ENCODE measurements at places on chromosomes 4 and X.

DNA sequence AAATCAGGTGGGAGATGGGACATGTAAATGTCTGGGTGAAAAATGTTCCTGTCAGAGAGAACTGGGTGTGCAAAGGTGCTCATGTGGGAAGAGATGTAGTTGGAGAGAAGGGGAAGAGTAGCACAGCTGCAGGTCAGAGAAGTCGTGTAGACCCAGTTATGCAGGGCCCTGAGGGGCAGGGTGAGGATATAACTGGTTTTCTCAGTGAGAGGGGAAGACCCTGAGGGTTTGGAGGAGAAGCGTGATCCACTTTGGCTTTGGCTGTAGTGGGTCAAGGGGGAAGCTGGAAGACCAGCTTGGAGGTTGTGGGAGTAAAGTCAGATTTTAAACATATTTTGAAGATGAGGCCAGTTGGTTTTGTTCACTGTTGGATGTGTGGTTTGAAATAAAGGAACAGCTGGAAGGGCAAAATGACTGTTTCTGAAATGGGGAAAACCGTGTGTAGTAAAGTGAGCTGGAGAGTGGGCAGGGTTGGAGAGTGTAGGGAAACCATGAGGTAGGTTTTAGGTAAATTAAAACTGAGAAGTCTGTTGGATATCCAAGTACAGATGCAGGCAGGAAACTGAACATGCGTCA, 44.2 kb downstream of the NAP1L5 start:
- no peak for DNase-seq

GRCh38 chr4:128601991-128602695, 207.4 kb upstream of the JADE1 start:
- DNase-seq: no peak

DNA sequence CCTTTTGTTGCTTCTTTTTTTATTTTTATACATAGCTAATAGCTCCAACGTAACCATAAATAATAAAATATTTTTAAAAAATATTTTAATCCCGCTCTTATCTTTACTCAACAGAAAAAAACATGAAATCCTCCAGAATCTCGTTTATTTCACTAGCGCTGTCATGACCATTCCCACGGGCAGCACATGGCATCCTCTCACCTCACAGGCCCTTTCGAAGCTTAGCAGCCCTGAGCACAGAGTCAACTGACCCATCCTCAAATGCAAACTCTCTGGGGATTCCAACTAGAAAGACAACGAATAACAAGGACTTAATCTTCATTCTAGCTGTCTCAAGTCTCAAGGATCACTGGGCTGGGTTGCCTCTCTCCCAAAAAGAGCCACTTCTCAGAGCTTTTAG, 285.9 kb upstream of the PPARGC1A start:
- DNase-seq: no peak

DNA sequence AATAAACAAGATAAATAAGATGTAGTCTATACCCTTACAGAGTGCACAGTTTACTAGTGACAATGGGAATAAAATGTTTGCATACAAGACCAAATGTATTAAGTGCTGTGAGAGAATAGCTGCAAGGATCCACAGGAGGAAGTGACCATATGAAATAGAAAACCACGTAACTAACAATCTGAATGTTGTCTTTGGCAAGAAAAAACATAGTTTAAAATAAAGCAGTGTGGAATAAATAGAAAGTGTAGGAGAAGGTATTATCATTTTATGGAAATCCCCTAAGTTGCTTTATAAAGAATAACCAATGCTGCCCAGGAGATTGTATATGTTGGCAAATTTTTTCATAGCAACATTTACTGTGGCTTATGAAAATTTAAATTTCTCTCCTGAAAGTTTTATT, 116.1 kb downstream of the PCDH7 start:
- DNase-seq: no peak

GRCh38 chrX:136210243-136210642, 41.0 kb downstream of the MAP7D3 start:
- no peak for DNase-seq

GRCh38 chr4:70984589-70984988, 8.9 kb upstream of the DCK start:
- no peak for DNase-seq

DNA sequence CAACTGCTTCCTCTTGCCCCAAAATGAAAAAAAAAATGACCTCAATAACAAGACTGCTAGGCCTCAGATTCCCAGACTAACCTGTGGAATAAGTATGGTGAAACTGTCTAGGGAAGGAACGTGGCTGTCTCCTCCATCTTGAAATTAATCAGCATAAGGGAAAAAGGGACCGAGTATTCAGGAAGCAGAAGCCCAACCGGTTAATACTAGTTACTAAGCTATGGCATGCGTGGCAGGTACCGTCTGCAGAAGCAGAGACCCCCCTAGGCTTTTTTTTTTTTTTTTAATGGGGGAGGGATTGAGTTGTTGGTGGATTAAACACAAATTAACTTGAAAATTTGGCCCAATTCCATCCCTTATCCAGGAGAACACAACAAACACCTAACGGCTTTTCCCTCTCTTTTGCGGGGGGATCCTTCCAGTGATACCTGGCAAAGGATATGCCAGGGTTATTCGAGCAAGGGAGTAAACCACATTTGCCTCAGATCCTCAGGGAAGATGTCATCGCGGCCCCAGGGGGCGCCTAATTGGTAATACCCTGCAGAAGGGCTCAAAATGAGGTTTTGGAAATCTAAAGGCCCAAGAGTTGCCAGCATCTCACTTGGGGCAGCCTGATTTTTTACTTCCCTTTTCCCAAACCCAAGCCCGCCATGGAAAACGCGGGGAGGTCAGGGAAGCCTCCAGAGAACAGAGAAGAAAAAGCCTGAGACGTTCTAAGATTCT, 893 bp downstream of the RLIM start:
- no peak for DNase-seq

DNA sequence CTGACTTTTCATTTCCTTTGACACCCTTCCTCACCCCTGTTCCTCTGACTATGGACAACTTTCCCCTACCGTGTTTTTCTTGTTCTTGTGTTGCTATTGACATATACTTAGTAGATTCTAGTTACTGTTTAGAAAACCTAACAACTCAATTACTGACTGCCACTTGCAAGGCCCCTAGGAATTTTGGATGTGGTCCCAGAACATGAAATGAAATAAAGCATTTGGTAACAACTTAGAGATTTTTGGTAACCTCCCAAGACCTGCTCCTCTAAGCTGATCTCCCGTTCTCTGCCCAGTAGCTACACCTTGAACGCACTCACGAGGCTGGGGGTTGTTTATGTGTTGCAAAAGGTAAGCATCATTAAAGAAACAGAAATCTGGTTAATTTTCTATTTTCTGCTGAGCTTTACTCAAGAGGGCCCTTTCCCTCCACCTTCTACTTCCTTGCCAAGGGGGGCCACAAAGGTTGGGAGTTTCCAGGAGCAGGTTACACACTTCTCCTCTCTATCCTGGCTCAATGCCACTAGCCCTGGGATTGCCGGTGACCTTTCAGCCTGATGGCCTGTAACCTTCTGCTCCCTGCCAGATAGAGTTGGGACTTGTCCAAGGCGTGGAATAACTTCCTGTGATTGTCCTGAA, 20.5 kb downstream of the GAB3 start:
- peak; percentile 63 for DNase-seq

DNA sequence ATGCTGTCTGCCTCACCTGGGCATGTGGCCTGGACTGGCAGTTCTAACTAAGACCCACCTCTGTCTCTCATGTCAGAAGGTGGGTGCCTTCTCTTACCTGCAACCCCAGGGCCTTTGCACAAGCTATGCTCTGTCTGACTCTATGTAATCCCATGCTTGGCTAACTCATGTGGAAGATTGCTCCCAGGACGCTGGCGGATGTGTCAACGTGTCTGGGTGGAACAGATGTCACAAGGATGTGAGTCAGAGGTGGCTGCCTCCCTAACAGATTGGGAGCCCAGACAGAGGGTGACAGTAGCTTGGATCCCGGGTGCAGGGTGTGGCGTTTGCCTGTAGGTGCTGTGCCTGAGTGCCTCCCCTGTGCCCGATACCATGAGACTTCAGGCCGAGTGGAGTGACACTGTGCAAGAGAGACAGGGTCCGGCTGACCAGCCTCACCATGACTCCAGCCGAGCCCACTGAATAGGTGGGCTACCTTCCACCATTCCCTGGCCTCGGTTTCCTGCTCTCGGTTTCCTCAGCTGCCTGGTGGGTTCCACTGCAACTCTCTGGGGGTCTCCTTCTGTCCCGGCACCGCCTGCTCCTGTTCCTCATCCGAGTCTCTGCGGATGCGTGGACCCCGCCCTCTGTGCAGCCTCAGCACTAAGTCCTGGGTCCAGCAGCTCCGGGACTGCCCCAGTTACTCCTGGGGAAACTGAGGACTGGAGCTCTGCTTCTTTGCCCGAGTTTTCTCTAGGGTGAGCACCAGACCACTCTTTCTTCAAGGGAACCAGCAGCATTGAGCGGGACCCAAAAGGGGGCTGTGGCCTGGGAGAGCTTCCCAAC, 11.0 kb downstream of the SH3BP2 start:
- DNase-seq: no peak

DNA sequence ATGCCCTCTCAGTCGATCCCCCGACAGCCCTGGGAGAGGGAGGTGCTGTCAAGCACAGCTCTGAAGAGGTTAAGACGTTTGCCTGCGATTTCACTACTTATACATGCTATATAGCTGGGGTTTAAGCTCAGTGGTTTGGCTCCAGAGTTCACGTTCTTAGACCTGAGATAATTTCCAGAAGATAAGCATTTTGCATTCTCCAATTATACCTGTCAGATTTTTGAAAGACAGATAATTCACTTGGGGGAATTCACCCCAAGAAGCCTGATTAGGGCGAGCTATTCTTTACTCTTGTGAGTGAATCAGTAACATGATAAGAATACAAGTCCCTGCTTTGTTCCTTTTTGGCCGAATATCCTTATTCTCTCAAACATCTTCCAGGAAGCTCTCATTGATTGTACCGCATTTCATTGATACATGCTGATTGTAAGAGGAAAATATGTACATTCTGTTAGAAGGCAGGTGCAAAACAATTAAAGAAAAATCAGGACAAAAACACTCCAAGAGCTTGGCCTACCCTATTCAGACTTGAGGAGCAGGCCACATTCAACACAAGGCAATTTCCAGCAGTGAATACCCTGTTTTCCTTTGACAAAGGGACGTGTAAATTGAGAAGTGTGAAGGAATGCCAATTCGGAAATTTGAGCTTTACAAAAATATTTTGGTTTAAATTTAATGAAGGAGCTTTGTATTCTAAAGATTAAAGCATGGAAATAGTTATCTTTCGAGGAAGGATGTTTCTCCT, 30.2 kb downstream of the TENM3 start:
- no peak for DNase-seq

- DNase-seq: no peak
Observed at GRCh38 chr4:112058433-112058832, 86.8 kb upstream of the FAM241A start.

DNA sequence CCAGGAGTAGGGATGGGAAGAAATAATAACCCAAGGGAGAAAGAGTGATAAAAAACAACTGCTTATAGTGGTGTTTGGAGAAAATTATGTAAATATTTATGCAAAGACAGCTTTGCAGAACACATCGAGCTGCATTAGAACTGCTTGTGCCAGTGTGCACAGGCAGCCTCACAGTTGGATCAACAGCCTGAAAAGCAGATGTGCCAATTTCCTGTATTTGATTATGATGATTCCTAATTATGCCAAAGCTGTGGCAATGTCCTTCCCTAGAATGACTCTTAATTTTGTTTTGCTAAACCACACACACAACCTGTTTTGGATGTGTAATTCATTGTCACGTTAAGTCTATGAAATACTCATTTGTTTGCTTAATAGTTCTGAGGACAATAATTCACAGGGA, 30.6 kb upstream of the ANTXR2 start:
- no peak for DNase-seq

DNA sequence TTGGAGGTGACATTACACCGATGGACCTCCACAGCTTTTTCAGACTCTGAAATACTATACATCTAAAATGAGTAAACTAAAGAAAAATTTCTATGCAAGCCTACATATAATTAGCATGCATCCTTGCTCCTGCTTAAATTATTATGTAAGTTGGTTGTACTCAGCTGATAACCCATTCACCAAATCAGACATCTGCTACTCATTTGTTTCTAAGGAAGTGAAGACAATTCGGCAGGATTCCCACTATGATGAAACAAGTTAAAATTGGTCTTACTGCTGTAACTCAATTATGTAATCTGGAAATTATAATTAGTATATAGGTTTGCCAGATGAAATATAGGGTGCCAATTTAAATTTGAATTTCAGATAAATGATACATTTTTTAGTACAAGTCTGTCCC, 59.5 kb upstream of the FGF13 start:
- no peak for DNase-seq

- no peak for DNase-seq
Observed at GRCh38 chrX:107355533-107355932, 93.9 kb upstream of the FRMPD3 start.

DNA sequence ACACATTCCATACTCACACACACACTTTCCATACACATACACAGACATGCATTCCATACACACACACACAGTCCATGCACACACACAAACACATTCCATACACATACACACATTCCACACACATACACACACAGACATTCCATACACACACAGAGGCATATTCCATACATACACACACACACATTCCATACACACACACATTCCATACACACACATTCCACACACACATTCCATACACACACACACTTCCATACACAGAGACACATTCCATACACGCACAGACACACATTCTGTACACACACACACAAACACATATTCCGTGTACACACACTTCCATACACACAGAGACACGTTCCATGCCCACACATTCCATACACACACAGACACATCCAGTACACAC, 14.8 kb downstream of the LINC00632 start:
- DNase-seq: no peak

- DNase-seq: no peak
Observed at GRCh38 chr4:173135241-173135847, 33.3 kb upstream of the GALNT7 start.

GRCh38 chr4:100372432-100372831, 145.4 kb downstream of the EMCN start:
- DNase-seq: no peak

GRCh38 chr4:76790377-76790776, 107.6 kb downstream of the SOWAHB start:
- DNase-seq: no peak

- no peak for DNase-seq
Observed at GRCh38 chr4:8671712-8672290, 79.2 kb downstream of the CPZ start.

- no peak for DNase-seq
Observed at GRCh38 chr4:108247387-108248049, 78.8 kb upstream of the LEF1 start.

GRCh38 chr4:101178731-101179130, 168.6 kb downstream of the PPP3CA start:
- DNase-seq: no peak

DNA sequence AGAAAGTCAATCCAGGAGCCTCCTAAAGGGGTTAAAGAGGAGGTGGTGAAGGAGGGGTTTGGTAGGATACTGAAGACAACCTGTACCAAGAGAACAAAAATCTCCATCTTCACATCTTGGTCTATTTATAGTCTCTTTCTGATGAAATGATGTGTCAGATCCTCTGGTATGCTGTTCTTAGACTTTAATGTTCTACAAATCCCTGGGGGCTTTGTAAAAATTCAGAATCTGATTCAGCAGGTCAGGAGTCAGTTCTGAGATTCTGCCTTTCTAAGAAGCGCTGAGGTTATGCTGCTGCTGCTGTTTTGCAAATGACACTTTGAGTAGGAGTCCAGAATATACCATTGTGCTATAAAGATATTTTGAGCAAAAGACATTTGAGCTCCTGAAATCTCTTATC, 172.9 kb upstream of the GLRA2 start:
- DNase-seq: no peak

- DNase-seq: no peak
Observed at GRCh38 chr4:165079476-165079875, 25.8 kb downstream of the TRIM75 start.

All from AG09319 (cell line).